Activated naive CD8-positive, alpha-beta T cell treated with anti-CD3 and anti-CD28 coated beads, Interleukin-2, amount 50 U/mL, for 24 hours (primary cell): ENCODE measurements at places on chromosomes 3 and 15.

DNA sequence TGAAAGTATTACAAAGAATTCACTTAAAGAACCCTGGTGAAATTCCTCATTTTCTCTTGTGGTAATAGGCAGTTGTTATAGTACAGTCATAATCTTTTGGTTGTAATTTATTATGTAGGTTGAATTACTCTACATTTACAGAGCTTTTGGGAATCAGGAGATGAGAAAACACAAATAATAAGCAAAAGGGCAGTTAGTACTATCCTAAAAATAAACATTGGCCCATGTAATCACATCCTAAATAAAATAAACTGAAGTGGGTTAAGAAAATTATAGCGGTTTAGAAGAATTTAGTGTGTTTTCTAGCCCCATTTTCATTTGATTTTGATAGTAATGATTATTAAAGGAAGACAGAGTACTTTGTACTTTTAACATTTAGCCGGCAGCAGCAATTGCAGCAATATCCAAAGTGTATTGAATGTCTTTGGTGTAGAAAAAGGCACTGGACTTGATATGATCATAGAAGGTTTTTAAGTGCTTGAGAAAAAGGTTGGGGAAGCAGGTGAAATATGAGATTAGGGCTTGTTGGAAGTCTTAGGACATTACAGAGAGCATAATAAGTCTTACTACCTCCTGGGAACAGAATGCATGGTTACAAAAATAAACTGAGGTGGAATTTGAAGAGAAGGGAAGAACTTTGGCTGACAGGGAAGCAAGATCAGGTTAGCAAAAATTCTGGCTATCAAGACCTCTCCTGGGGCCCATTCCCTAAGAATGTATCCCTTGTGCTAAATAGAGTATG lies 79.9 kb downstream of the MBNL1 start:
- no peak for DNase-seq

GRCh38 chr3:194101592-194102432 lies 34.1 kb upstream of the HES1 start:
- DNase-seq, result no peak

DNA sequence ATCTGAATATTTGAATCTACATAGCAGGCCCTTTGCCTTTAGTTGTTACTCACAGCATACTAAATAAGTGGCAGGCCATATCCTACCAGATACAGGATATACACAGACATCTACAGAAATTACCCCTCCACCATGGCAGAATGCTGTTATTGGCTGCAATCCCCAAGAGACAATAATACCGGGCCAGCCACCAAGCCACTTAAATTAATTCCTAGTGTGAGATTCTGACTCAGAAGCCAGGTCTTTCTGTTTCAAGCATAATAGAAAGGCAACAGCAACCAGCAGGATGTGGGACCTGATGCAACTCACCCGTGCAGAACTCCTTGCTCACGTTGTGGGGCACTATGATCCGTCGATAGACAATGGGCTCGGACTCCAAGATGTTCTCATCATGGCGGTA lies 39.8 kb downstream of the CLK3 start:
- DNase-seq, result no peak

DNA sequence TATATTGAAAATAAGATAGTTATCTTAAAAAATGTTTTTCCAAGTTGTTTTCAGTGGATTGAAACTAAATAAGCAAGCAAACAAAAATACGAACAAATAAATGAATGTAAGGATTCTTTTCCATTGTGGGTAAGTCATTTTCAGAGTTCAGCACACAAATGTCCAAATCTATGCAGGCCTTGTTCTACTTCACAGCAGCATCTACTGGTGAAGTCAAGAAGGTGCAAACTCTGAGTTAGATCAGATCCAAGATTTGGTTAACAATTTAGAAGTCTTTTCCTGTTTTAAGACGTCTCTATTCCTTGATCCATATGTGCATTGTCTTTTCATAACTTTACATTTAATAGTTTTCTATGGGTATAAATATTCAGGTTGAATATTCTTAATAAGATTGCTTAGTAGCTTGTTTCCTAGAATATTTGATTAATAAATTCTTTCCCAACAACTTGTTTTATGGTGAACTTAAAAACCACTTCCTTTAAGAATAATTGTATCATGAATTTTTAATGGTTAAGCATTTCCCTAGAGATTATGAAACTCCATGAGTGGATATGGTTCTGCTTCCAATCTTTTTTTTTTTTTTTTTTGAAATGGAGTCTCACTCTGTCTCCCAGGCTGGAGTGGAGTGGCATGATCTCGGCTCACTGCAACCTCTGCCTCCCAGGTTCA lies 10.5 kb downstream of the PTX3 start:
- DNase-seq, result no peak

GRCh38 chr15:55630858-55631257 lies 42.7 kb upstream of the PYGO1 start:
- DNase-seq, result no peak

- no peak for DNase-seq
Measured at GRCh38 chr3:195450731-195451229, 8.0 kb upstream of the ACAP2 start.

- DNase-seq, result no peak
Measured at GRCh38 chr15:31508656-31509055, 182.0 kb downstream of the KLF13 start.

DNA sequence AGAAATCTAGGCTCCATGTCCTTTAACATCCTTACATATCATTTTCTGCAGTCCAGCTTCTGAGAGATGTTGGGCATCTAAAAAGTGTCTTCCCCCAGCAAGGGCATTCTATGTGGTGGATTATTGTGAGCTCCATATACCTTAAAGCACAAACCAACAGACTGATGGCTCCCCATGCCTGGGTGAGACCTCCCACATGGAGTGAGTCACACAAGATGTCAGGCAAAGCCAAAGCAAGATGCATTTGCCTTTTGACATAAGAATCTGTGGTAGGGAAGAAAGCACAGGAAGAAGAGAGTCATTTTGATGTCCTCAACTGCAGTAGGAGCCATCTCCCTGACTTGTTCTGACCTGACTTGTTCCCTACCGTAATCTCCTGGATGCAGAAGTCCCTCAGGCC lies 238.7 kb upstream of the EIF1B start:
- no peak for DNase-seq

- no peak for DNase-seq
Measured at GRCh38 chr15:101058735-101059134, 139.6 kb downstream of the LRRK1 start.

- DNase-seq, result no peak
Measured at GRCh38 chr3:195440379-195440778, 2.4 kb downstream of the ACAP2 start.
